ENCODE measurements at places on chromosomes 5 and 9.

- DNase-seq, result no peak
These were observed 156.5 kb upstream of the PITX1 start for GRCh38 chr5:135190416-135191083.

GRCh38 chr9:33742051-33742450 is 53.3 kb upstream of the PRSS3 start:
- DNase-seq, result no peak

GRCh38 chr9:22073349-22073748 is 64.2 kb upstream of the CDKN2B start:
- no peak for DNase-seq

DNA sequence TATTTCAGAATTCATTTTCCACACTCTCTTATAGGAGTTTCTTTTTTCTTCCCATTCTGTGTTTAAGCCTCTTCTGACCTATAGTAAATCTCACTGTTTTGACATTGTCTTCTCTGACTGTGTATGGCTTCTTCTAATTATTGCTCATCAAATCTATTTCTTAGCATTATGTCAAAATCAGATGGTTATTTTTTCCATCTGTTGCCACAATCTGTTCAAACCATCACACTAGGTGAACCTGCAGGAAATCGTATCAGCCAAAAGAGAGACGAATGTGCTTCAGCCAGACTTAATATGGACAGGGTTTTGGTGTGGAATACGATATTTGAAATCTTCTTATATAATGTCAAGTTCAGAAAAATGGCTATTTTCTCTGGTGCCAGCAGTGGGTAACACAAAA is 15.9 kb upstream of the SEMA4D start:
- DNase-seq, result no peak

DNA sequence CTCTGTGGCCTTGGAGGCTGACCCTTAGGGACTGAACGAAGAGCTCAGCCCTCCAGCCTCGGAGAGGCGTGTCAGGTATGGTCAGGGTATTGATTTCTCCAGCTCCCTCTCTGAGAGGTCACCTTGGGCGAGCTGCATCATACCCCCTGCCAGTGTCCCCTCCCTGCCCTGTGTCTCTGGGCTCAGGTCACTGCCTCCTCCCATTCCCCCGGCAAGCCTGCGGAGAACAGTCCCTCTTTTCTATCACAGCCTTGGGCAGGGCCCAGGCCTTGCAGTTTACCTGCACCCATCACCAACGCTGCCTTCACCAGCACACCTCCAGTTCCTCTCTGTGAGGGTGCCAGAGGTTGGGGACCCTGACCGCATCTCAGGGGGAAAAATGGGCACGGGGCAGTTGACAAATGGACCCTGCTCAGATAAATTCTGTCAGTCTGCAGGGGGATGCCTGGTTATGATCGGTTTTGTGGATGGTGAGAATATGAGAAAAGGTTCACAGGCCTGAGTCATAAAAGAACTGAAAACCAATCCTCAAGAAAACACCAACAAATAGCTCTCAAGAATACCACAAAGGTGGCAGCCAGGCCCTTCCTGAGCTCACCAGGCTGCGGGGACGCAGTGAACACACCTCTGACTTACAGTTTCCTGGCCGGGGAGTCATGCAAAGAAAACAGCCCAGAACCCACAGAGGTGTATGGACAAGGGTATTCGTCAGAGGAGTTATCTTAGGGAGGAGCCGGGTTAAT is 24.7 kb upstream of the RXRA start:
- peak; percentile 37 for DNase-seq

DNA sequence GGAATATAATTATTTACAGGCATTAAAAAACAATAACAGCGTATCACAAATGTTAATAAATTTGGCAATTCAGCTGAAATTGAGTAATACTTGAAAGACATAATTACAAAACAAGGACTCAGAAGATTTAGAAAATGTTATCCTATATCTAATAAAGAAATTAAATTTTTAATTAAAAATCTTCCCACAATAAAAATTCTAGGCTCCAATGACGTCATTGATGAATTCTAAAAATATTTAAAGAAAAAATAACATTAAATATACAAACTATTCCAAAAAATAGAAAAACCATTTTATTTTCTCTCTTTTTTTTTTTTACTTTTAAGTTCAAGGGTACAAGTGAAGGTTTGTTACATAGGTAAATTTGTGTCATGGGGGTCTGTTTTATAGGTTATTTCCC is 161.5 kb downstream of the ADAMTS6 start:
- DNase-seq, result no peak

- DNase-seq, result no peak
These were observed 45.6 kb upstream of the SLC25A51 start for GRCh38 chr9:37949576-37949975.

- no peak for DNase-seq
These were observed 381.1 kb upstream of the CDH10 start for GRCh38 chr5:25025831-25026230.

DNA sequence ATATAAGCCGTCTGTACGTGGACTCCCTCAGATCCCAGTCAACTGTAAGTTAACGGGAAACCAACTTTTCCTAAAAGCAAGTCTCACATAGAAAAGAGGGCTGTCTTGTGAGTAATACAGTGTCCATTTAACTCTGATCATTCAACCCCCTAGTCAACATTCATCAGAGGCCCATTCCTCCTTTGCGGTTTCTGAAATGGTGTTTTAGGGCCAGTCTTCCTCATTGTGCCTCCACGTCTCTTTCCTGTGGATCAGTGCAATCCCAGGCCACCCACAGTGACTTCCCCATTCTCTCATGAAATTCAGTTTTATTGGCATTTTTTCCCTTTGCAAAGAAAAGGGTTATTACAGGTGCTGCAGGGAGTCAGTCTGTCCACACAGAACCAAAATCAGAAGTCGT is 261.8 kb downstream of the NR3C1 start:
- no peak for DNase-seq

GRCh38 chr5:132087176-132087575 is 13.6 kb downstream of the CSF2 start:
- DNase-seq, result no peak

DNA sequence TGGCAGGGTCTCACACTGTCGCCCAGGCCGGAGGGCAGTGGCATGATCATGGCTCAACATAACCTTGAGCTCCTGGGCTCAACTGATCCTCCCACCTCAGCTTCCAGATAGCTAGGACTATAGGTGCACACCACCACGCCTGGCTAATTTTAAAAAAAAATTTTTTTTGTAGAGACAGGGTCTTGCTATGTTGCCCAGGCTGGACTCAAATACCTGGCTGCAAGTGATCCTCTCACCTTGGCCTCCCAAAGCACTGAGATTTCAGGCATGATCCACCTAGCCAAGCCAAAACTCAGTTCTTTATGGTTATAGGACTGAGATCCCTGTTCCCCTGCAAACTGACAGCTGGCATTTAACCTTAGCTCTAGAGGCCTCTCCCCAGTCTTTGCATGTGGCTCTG is 5.3 kb downstream of the LMBRD2 start:
- no peak for DNase-seq

DNA sequence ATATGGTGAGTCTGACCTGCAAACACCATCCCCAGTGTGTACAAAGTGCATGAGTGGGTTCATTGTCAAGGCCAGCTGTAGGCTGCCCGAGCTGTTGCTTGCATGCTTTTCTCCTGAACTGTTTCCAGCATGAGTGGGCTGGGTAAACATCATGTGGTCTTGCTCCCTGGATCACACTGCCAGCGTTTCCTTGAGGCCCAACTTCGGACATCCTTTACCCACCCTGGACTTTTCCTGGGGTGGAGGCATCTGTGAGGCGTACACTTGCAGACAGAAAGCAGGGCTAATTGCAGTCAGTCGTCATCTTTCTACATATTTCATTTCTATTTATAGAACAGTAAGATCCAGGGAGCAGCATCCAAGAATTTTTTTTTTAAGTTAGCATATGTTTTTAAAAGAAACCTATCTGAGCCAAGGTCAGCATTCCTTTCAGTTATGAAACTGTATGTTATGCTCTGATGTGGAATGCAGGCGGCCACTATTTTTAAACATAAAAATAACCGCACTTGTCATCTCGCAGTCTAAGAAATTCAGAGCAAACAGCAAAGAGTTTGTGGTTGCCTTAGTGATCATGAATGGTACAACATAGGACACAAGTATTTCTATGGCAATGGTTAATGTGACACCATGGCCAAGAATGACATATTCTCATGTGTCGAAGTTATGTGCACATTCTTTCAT is 106.5 kb upstream of the DMRT1 start:
- DNase-seq, result no peak

GRCh38 chr5:159341906-159342310 is 11.6 kb upstream of the IL12B start:
- DNase-seq, result peak; percentile 34

GRCh38 chr5:167820101-167820990 is 471.1 kb upstream of the WWC1 start:
- no peak for DNase-seq
